ENCODE measurements at places on chromosomes 2 and 18. TPM values are rescaled to one million over a fixed set of nuclear protein-coding genes. Genes with fewer than 3 reads are reported as not detected.

DNA sequence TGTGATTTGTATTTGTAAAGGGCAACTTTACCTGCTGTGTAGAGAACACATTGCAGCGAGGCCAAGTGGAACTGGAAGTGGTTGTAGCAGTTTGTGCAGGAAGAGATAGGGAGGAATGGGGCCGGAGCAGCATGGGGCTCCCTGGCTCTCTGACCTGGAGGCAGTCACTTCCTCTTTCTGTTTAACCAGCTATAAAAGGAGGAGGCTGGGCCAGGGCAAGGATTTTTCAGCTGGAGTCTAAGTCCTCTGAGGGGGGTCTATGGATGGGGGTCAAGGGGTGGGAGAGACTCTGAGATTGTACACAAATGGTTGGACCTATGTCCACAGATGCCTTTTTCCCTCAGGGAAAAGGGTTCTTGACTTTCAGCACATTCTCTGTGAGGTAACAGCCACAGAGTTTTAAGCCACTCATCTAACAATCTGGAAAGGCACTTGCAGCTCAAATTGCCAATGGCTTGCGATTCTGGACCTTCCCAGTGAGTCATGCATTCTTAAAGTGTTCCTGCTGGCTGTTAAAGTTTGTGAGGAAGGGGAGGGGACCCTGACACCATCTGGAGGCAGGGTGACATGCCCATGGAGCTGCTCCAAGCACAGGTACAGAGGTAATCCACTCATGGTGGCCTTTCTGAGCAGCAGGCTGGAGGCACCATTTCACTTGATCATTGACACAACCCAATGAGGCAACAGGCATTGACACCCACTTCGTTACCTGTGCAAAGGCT is 347.0 kb downstream of the CYRIA start:
- H3K36me3 ChIP-seq, result no peaks in the 10 kb centered on the region
- H3K27me3 ChIP-seq, result no peaks in the 10 kb centered on the region
- no peak overlapping the region for H3K4me3 ChIP-seq
- H3K27ac ChIP-seq, result peak overlapping the region; percentile 75
- no peak for DNase-seq

- no peaks in the 10 kb centered on the region for H3K27me3 ChIP-seq
- H3K4me1 ChIP-seq, result no peaks in the 10 kb centered on the region
- H3K4me3 ChIP-seq, result no peak overlapping the region
- no peak overlapping the region for H3K27ac ChIP-seq
- no peaks in the 10 kb centered on the region for H3K36me3 ChIP-seq
Measured at GRCh38 chr18:59467497-59467896, 108.4 kb upstream of the LMAN1 start.

Gene SCN7A
- 12.1 TPM for total RNA-seq

- no peaks in the 10 kb centered on the region for H3K4me1 ChIP-seq
- H3K27me3 ChIP-seq, result no peaks in the 10 kb centered on the region
- H3K4me3 ChIP-seq, result no peak overlapping the region
- H3K36me3 ChIP-seq, result no peaks in the 10 kb centered on the region
- no peak for DNase-seq
- H3K27ac ChIP-seq, result no peak overlapping the region
Measured at GRCh38 chr2:209476367-209477208, 52.7 kb downstream of the MAP2 start.

DNA sequence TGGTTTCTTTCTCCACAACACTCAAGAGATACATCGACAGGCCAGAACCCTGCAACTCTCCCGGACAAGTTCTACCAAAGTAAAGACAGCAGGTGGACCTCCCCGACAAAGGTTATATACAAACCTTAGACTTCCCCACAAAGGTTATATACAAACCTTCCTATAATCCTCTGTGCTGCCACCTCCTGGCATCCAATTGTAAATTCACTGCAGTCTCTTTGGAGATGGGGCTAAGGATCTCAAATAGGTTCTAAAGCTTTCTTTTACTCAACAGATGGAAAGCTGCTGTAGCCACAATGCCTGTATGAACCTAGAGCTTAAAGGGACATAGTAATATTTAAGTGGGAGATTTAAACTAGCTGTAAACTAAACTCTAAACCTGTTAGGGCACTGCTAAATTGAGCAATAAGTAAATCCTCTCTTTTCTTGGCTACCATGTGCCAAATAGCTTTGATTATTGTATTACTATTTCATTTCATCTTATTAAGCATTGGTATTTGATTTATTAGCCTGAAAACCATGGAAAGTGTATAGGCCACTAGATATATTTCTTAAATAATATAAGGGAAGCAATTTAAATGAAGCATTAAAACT is 9.8 kb upstream of the MREG start:
- no peaks in the 10 kb centered on the region for H3K4me1 ChIP-seq
- H3K36me3 ChIP-seq, result no peaks in the 10 kb centered on the region
- H3K4me3 ChIP-seq, result no peak overlapping the region
- H3K27ac ChIP-seq, result no peak overlapping the region

Gene PAX8
- 2.6 TPM for total RNA-seq

DNA sequence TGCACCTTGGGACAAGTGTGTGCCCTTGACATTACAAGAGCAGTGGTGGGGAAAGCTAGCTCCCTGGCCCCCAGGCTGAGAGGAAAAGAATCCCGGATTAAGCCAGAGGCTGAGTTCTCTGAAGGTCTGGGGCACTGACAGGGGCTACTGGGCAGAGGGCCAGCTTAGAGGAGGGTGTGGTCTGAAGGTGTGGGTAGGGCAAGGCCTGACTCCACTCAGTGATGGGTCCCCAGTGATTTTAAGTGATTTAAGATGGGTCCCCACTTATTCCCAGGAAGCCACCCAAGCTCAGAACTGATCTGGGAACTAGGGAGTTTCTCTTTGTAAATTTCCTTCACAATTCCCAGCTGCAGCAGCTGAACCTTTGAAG is 8.8 kb downstream of the TMEM37 start:
- no peaks in the 10 kb centered on the region for H3K36me3 ChIP-seq
- H3K27me3 ChIP-seq, result no peaks in the 10 kb centered on the region
- H3K27ac ChIP-seq, result no peak overlapping the region
- DNase-seq, result no peak
- no peaks in the 10 kb centered on the region for H3K4me1 ChIP-seq
- no peak overlapping the region for H3K4me3 ChIP-seq

DNA sequence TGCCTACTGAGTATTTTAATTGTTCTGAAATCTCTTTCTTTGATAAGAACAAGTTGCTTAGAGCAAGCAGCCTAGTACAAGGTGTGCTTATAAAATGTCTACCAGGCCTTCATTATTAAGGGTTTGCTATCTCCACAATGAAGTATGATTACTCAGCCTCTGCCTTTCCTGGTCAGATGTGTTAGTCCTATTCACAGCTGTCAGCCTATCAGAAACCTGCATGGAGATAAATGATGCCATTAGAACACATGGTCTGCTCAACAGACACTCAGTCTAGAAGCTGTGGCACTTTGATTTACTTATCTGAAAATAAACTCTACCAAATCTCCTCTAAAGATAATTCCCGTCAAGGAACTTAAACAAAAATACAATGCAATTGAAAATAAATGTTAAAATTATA is 448.7 kb downstream of the ERBB4 start:
- H3K27ac ChIP-seq, result no peak overlapping the region
- no peaks in the 10 kb centered on the region for H3K4me1 ChIP-seq
- DNase-seq, result no peak
- no peaks in the 10 kb centered on the region for H3K27me3 ChIP-seq
- H3K4me3 ChIP-seq, result no peak overlapping the region

DNA sequence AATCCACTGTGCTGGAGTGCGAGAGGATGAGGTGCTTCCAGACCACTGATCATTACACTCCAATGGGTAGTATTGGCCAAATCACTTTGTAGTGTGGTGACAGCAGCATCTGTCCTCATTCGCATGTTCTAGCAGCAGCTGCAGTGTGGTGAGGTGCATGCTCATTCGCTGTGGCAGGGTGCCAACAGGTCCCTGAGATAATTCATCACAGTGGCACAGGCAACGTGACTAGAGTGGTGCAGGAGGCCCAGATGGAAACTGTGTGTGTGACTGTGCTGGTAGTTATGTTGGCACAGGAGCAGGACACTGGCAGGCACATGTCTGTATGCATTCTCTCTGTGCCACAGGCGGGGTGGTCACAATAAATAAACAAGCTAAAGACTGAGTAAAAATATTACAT is 329.5 kb upstream of the SYT4 start:
- DNase-seq, result no peak
- no peak overlapping the region for H3K27ac ChIP-seq
- H3K4me3 ChIP-seq, result no peak overlapping the region
- no peaks in the 10 kb centered on the region for H3K36me3 ChIP-seq

DNA sequence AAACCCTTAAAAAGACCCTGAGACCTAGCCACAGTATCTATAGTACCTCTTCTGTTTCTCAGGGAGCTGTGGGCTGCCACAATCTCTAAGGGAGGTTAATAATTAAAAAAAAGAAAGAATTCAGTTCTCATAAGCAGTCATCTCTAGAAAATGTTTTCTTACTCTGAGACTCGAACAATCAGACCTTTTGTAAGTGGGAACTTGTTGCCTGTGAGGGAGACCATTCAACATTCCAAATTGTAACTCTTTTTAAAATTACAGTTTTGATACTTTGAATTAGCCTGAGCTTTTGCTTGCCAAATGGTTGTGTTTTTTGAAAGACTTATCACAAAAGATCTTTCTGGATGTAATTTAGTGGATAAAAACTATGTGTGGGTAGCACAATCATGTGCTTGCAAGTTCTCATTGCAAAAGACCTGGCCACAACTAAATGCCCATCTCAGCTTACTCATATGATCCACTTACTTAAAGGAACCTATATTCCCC is 33.3 kb downstream of the IL1R2 start:
- no peaks in the 10 kb centered on the region for H3K27me3 ChIP-seq
- peaks cover 9% of the 10 kb centered on the region for H3K4me1 ChIP-seq
- no peaks in the 10 kb centered on the region for H3K36me3 ChIP-seq
- H3K4me3 ChIP-seq, result no peak overlapping the region
- DNase-seq, result no peak

GRCh38 chr2:148615381-148615841 is 29.1 kb upstream of the EPC2 start:
- H3K4me3 ChIP-seq, result no peak overlapping the region
- H3K27me3 ChIP-seq, result no peaks in the 10 kb centered on the region

Gene RGPD4
- total RNA-seq, result not detected

- no peak overlapping the region for H3K4me3 ChIP-seq
- no peaks in the 10 kb centered on the region for H3K27me3 ChIP-seq
- H3K27ac ChIP-seq, result no peak overlapping the region
- H3K36me3 ChIP-seq, result no peaks in the 10 kb centered on the region
- DNase-seq, result no peak
- H3K4me1 ChIP-seq, result no peaks in the 10 kb centered on the region
Measured at GRCh38 chr2:106158871-106159270, 35.2 kb downstream of the UXS1 start.

Gene TYMS
- 2.1 TPM for total RNA-seq

DNA sequence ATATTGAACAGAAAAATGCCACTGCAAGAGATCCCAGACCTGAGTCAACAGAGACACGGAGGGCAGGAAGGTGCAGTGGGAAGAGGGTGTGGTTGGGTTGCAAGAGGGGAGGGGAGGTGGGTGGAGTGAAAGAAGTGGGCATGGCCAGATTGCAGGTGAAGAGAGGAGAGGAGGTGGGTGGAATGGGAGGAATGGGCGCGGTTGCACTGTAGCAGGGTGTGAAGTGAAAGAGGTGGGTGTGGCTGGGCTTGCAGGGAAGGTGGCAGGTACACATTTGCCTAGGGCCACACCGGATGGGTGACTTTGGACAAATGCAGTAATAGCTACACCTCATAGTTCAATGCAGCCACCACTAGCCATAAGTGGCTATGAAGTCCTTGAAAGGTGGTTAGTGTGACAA is 71.1 kb downstream of the DOCK10 start:
- H3K4me3 ChIP-seq, result no peak overlapping the region
- H3K27ac ChIP-seq, result no peak overlapping the region
- no peaks in the 10 kb centered on the region for H3K4me1 ChIP-seq
- no peaks in the 10 kb centered on the region for H3K36me3 ChIP-seq
- no peak for DNase-seq

DNA sequence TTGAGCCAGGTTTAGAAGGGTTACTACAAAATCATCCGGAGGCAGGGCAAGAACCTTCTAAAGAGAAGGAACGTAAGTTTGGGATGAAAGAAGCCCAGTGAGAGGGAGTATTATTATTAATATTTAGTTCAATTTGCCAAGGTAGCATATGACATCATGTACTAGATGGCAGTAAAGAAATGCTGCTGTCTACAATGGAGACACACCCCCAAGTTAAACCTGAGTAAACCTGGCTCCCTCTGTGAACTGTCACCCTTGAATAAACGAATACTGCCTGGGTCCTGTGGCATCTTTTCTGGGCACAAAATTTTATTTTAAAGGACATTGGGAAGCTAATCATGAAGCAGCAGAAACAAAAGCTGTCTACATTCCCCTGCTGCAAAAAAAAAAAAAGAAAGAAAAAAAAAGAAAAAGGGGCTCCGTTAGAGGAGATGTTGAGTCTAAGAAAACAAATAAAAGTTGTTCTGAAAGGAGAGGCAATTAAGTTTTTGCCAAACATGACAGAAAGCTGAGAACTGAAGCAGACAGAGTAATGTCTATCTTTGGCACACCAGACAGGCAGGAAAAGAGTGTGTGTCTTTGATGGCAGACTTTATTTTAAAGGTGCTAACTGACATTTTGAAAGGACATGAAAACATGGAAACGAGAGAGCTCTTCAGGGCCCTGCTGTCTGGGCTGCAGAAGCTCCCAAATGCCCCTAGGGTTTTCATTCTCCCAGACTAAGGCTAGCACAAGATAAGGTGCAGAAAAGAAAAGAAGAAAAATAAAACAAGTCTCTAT is 557.7 kb upstream of the CHAC2 start:
- no peaks in the 10 kb centered on the region for H3K36me3 ChIP-seq
- no peaks in the 10 kb centered on the region for H3K4me1 ChIP-seq
- H3K27ac ChIP-seq, result no peak overlapping the region
- H3K27me3 ChIP-seq, result no peaks in the 10 kb centered on the region
- H3K4me3 ChIP-seq, result no peak overlapping the region

GRCh38 chr18:79687806-79688205 is 8.2 kb downstream of the CTDP1 start:
- no peak overlapping the region for H3K27ac ChIP-seq
- H3K27me3 ChIP-seq, result no peaks in the 10 kb centered on the region

GRCh38 chr2:127627740-127628571 is 18.0 kb upstream of the GPR17 start:
- DNase-seq, result no peak
- H3K36me3 ChIP-seq, result no peaks in the 10 kb centered on the region
- H3K4me1 ChIP-seq, result no peaks in the 10 kb centered on the region
- H3K27me3 ChIP-seq, result no peaks in the 10 kb centered on the region

Measured in breast epithelium (tissue), 4 donors.